ENCODE measurements at places on chromosomes 7 and 10.

DNA sequence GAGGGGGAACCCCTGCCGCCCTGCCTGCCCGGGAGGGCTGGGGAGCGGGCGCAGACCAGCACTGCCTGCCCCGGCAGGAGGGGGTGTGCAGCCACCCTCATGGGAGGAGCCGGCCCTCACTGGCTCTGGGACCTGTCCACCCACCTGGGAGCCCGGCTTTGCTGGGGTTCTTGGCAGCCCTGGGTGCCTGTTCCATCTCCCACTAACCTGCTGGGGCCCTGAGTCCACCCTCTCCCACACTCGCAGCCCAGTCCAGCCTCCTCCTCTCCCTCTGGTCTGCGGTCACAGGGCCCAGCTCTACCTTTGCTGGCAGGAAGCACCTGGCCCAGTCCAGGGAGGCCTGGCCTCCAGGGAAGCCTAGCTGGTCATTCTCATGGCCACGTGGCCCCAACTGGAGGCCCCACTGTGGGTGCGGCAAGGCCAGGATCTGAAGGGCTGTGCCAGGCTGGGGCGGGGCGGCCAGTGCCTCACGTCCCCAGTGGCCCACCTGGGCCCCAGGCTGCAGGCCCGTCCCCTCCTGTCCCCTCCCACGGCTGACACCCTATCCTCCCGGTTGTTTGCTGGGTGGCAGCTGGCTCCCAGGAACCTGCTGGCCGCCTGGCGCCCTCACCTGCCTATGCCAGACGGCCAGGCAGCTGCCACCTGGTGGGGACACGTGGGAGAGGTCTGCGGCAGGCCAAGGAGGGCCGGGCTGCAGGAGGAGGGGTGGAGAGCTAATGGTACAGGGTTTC lies at the start of gene TMEM184A:
TMEM184A (minus strand) TSS at position 393 of the 731 bp plus-strand sequence. CDS start 721 bp downstream, outside the sequence.
- DNase-seq, result no peak

GRCh38 chr7:41886901-41887311 lies 184.0 kb upstream of the INHBA start:
- no peak for DNase-seq

DNA sequence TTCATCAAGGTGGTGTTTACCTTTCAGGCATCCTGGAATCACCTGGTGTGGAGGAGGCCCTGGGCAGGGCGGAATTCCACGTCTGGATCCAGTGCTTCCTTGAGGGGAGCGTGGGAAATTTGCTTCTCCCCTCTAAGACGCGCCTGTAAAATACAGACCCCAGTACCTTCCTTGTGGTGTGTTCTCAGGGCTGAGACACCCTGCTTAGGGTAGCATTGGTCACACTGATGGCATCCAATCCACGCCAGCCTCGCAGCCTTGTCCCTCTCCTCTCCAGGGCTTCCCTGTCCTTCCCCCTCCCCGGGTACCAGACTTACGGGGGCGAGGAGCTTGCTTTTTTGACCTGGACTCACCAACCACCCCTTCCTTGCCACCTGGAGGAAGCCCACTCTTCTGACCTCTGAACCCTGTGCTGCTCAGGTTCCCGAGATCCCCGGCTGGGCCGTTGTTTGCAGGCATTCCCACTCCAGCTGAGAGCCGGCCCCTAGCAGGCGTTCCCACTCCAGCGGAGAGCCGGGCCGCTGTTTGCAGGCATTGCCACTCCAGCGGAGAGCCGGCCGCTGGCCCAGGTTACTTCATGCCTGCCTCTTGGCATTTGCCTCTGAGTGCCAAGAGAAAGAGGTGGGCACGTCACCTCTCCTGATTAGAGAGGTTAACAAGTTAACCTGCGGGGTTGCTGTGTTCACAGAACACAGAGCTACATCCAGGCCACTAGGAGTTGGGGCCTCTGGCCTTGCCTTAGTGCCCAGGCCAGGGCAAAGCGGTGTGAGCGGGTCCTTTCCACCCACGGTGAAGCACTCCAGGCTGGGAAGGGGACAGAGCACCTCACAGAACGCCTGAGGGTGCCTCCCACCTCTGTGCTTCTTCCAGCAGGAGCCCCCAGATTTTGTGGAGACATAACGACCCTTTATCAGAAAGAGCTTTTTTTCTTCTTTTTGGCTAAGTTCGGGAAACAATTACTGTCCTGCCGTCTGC lies 254.0 kb upstream of the PPP2R2D start:
- no peak for DNase-seq

GRCh38 chr10:69869291-69869961 lies 67.7 kb downstream of the COL13A1 start:
- DNase-seq, result no peak

- peak; percentile 93 for DNase-seq
Observed at GRCh38 chr10:22369434-22370072, 24.3 kb downstream of the SPAG6 start.

- DNase-seq, result no peak
Observed at GRCh38 chr7:92843034-92843760, 6.8 kb upstream of the CDK6 start.

GRCh38 chr10:74786126-74786525 lies 40.3 kb upstream of the KAT6B start:
- DNase-seq, result no peak

All from suppressor macrophage (primary cell).